ENCODE measurements at places on chromosomes 6 and 20. TPM values are rescaled to one million over a fixed set of nuclear protein-coding genes. Genes with fewer than 3 reads are reported as not detected.

The CPNE5 gene
- total RNA-seq, result not detected

The DYNLT2 gene
- 0.62 TPM for total RNA-seq

The SLC17A2 gene
- total RNA-seq, result not detected

The TSPYL4 gene
- 2.9 TPM for total RNA-seq

The SIGLEC1 gene
- 0.02 TPM for total RNA-seq

The ENPP5 gene
- total RNA-seq, result not detected

The TMEM217 gene
- total RNA-seq, result 0.93 TPM

The RCAN2 gene
- not detected for total RNA-seq

The DBNDD2 gene
- 28.9 TPM for total RNA-seq

The EPPIN gene
- total RNA-seq, result not detected

The TMEM74B gene
- total RNA-seq, result 3.2 TPM

The GSTA2 gene
- total RNA-seq, result 0.07 TPM

The PSMB8 gene
- total RNA-seq, result 21.7 TPM

The TSPYL1 gene
- 33.6 TPM for total RNA-seq

The PTK7 gene
- total RNA-seq, result 4.8 TPM

The PCIF1 gene
- total RNA-seq, result 35.8 TPM

The RREB1 gene
- 7.6 TPM for total RNA-seq

The SLC17A3 gene
- total RNA-seq, result 1.1 TPM

The UBE2C gene
- total RNA-seq, result 232 TPM

The CCDC170 gene
- total RNA-seq, result 0.18 TPM

The POU5F1 gene
- total RNA-seq, result 5.3 TPM

The KHDC1L gene
- 0.40 TPM for total RNA-seq

The ARID1B gene
- total RNA-seq, result 13.7 TPM

The KHDC1 gene
- total RNA-seq, result 4.5 TPM

The MEP1A gene
- total RNA-seq, result not detected

The TMEM244 gene
- total RNA-seq, result not detected

The PCSK2 gene
- not detected for total RNA-seq

The CYP24A1 gene
- total RNA-seq, result 220 TPM

The CNR1 gene
- 0.55 TPM for total RNA-seq

The NOX3 gene
- total RNA-seq, result not detected

The ADAT2 gene
- total RNA-seq, result 3.5 TPM

The TREM2 gene
- total RNA-seq, result not detected

The PPIL6 gene
- total RNA-seq, result 2.9 TPM

The KCNK5 gene
- 1.2 TPM for total RNA-seq

The UNC5CL gene
- total RNA-seq, result 0.52 TPM

The SEC23B gene
- total RNA-seq, result 61.8 TPM

The HDGFL1 gene
- total RNA-seq, result not detected

The MUC22 gene
- total RNA-seq, result 0.03 TPM

The ISM1 gene
- 0.43 TPM for total RNA-seq

The LRRC73 gene
- 1.4 TPM for total RNA-seq

The VTA1 gene
- total RNA-seq, result 45.8 TPM

The BAK1 gene
- total RNA-seq, result 41.4 TPM

The DUSP22 gene
- 11.5 TPM for total RNA-seq

The CLPSL2 gene
- 1.2 TPM for total RNA-seq

The ERVFRD-1 gene
- total RNA-seq, result not detected

The VAPB gene
- 50.4 TPM for total RNA-seq

The VSX1 gene
- 1.2 TPM for total RNA-seq

The ATAT1 gene
- 5.9 TPM for total RNA-seq

The RUNX2 gene
- 1.2 TPM for total RNA-seq

The CNKSR3 gene
- 5.0 TPM for total RNA-seq

The RHAG gene
- total RNA-seq, result 0.07 TPM

The ULBP3 gene
- total RNA-seq, result 3.7 TPM

The PSMB9 gene
- 17.4 TPM for total RNA-seq

The HMGCLL1 gene
- 0.12 TPM for total RNA-seq

The ARHGAP40 gene
- total RNA-seq, result 0.02 TPM

The HTR1E gene
- total RNA-seq, result not detected

The PTGIS gene
- total RNA-seq, result 0.09 TPM
